D721Med (cell line): ENCODE measurements at places on chromosomes 12 and 14.

- no peak for DNase-seq
These were observed 289.1 kb downstream of the RPS29 start for GRCh38 chr14:49297102-49297501.

GRCh38 chr12:9869307-9870161 lies at the start of gene CLEC2B:
CLEC2B (minus strand) TSS chr12:9869354.
- DNase-seq, result no peak

GRCh38 chr14:31954991-31955390 lies 122.1 kb upstream of the ARHGAP5 start:
- no peak for DNase-seq

GRCh38 chr14:84456946-84457345 lies 1073.0 kb upstream of the FLRT2 start:
- no peak for DNase-seq

DNA sequence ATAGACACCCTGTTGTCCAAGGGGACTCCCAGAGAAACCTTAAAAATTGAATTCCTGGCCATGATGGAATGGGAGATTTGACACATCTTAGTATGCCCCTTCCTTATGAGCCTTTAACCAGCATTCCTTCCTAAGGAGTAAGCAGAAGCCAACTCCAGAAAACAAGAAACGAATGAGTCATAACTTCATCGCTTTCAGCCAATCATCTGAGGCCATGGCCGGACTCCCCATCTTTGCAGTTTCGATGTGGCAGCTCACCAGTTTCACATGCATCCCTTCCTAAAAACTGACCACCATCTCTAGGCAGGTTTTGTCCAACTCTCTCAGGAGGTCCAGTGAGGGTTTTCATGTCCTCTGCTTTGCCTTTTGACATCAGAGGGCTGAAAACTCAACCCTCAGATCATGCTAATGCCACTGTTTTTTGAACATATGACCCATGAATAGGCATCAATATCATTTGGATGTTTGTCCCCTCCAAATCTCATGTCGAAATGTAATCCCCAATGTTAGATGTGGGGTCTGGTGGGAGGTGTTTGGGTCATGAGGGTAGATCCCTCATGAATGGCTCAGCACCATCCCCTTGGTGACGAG lies 19.9 kb downstream of the DAAM1 start:
- DNase-seq, result no peak

DNA sequence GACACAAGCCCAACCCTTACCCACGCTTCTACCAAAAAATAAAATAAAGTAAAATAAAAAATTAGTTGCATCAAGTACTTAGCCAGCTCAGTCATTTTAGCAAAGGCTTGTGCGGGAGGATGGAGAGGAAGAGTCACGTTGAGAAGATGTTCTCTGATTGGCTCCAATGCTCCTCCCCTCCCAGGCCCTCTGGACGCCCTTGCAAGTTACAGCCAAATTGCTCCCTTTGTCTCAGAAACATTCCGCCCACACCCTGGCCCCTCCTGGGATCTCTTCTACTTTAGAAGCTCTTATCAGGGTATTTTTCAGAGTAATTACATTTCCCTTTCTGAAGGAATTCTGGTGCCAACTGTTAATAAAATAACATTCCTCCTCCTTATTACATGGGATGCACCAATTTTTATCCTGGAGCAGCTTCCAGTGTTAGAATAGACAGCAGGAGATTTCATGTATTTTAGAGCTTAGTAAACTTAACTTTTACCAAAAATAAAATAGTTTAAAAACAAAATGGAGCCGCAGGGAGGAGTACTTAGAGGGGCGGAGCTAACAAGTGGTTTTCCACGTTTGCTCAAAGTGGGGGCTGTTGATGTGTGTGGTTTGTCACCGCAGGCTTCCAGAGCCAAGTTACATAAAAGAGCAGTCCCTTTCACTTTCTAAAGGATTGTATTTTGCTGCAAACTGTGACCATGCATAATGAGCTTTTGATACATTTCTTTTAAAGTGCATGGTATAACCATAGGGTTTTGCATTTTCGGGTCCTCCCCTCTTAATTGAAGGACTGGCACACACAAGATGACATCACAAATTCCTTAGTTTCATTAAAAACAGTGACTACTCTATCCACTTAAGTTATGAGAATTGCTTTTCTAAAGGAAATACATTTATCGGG lies 71.7 kb upstream of the RAP1B start:
- no peak for DNase-seq

- DNase-seq, result no peak
These were observed 4.5 kb downstream of the OR10AD1 start for GRCh38 chr12:48198672-48198971.

DNA sequence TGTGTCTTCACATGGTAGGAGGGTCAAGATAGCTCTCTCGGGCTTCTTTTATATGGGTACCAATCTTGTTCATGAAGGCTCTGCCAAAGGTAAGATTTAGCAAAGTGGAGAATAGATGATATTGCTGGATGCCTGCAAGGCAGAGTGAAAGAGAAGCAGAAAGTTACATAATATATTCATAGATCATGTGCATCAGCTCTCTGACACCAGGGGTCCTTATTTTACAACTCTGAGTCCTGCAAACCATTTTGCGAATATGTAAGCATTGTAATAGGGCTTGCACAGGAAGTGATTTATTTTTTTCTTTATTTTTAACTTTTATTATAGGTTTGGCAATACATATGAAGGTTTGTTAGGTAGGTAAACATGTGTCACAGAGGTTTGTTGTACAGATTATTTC lies 31.8 kb downstream of the CRADD start:
- no peak for DNase-seq

GRCh38 chr14:66401449-66402095 lies 84.6 kb upstream of the CCDC196 start:
- no peak for DNase-seq

- no peak for DNase-seq
These were observed 100.3 kb downstream of the DAD1 start for GRCh38 chr14:22488522-22489243.

DNA sequence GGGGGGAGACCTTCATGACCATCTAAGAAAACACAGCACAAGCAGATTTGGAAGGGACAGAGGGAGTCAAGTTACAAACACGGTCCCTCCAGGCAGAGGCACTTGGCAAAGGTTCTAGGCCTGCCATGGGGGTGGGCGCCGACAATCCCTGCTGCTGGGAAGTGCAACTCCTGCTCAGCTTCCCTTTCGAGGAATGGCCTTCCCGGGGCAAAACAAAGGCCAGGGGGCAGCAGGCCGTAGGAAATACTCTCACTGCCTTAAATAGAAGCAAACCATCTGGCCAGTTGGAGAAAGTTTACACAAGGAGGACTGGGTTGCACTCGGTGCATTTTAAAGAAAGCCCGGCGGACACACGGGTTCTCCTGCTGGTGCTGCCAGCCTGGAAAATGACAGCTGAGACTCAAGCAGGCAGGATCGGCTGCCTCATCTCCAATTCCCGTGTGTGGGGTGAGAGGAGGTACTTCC lies 65.8 kb downstream of the ITPK1 start:
- no peak for DNase-seq

GRCh38 chr14:60510254-60510950 lies 1.5 kb downstream of the SIX6 start:
- no peak for DNase-seq

- DNase-seq, result no peak
These were observed 11.7 kb upstream of the KRT73 start for GRCh38 chr12:52630008-52630500.

- DNase-seq, result no peak
These were observed 139.3 kb downstream of the BRMS1L start for GRCh38 chr14:35965400-35965799.

GRCh38 chr14:76309572-76310162 lies 66.3 kb upstream of the ESRRB start:
- no peak for DNase-seq

GRCh38 chr12:18492372-18493025 lies 231.2 kb downstream of the PIK3C2G start:
- no peak for DNase-seq

GRCh38 chr12:101935890-101936746 lies 58.7 kb downstream of the DRAM1 start:
- no peak for DNase-seq

DNA sequence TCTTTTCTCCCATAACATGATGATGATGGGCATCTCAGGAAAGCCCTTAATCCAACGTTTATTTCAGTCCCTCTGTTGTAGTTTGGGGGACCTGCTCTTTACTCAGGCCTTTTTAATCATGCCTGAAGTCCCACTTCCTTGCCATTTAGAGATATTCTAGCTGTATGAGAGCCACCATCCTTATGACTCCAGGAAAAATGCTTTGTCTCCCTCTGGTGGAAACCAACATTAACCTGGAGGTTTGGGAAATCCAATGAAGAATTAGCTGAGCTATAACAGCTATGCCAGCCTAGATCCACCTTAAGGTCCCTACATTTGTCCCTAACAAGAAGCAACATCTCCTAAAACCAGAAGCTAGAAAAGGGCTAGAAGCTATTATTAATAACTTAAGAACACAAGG lies 1399.1 kb downstream of the LRFN5 start:
- no peak for DNase-seq

DNA sequence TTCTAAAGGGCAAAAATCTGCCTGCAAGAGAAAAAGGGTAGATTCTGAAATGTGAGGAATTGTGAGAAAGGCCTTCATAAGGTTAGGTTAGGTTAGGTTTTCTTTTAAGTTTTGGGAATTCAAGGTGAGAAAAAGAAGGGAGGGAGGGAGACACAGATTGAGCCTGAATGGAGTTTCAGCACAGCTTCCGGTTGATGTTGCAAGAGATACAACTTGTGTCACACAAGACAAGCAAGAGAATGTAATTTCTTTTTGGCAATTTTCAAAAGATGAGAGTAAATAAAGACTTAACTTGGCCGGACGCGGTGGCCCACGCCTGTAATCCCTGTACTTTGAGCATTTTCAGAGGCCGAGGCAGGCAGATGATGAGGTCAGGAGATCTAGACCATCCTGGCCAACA lies 63.8 kb downstream of the CPSF2 start:
- no peak for DNase-seq

GRCh38 chr12:58105225-58106119 lies 164.1 kb downstream of the ATP23 start:
- DNase-seq, result no peak
